ENCODE measurements at places on chromosomes 6 and 20. TPM values are rescaled to one million over a fixed set of nuclear protein-coding genes. Genes with fewer than 3 reads are reported as not detected.

DPPA5 gene
- not detected for total RNA-seq

VSX1 gene
- total RNA-seq: not detected

PHACTR3 gene
- total RNA-seq: not detected

NNAT gene
- total RNA-seq: not detected

FAM83B gene
- under 0.01 TPM for total RNA-seq

GCNT2 gene
- total RNA-seq: 0.29 TPM

C2 gene
- 18.0 TPM for total RNA-seq

BMP2 gene
- total RNA-seq: 1.8 TPM

GHRH gene
- not detected for total RNA-seq

IL20RA gene
- 0.29 TPM for total RNA-seq

PPP1R16B gene
- not detected for total RNA-seq

ARMH2 gene
- not detected for total RNA-seq

PLCB4 gene
- total RNA-seq: 13.0 TPM

SLC17A3 gene
- total RNA-seq: not detected

ATP9A gene
- total RNA-seq: 48.9 TPM

CDH4 gene
- total RNA-seq: 1.1 TPM

KCNK16 gene
- not detected for total RNA-seq

MPC1 gene
- total RNA-seq: 23.5 TPM

CYP24A1 gene
- not detected for total RNA-seq

SPATS1 gene
- not detected for total RNA-seq

VSTM2L gene
- total RNA-seq: 2.5 TPM

TAAR1 gene
- not detected for total RNA-seq
